Small intestine (tissue), 16 donors: ENCODE measurements at places on chromosomes 5 and 9. TPM values are rescaled to one million over a fixed set of nuclear protein-coding genes. Genes with fewer than 3 reads are reported as not detected.

DNA sequence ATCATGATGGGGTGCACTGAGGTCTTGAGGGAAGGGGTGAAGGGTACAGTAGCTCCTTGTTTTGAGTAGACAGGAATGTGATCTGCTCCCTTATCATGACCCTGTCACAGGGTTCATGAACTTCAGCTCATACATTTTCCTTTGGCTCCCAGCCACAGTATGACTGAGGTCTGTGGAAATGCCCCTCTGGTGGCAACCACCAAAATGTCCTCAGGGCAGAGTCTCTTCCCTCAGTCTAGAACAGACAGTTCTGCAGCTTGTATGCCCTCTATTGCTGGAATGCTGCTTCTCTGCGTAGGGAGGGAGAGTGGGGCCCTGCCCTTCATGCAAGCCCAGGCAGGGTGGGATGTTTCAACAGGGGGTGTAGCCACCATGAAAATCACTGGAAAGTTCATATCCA lies 53.8 kb upstream of the SNCAIP start:
- DNase-seq: no peak

DNA sequence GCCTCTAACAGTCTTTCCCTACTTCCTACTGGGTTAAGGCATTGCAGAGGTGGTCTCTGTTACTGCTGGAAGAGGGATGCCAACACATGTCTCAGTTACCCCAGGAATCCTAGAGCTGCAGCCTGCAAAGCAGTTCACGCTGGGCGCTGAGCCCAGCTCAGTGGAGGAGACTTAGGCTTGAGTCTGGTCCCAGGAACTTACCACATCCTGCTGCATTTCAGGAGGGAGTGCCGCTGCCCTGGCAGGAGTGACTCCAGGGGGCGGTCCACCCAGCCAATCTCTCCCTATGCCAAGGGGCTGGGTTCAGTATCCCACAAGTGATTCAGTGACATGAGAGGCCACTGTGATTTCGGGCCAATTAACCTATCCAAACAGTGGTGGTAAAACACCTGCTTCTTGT lies 7.6 kb downstream of the TTC16 start:
- DNase-seq: no peak

DNA sequence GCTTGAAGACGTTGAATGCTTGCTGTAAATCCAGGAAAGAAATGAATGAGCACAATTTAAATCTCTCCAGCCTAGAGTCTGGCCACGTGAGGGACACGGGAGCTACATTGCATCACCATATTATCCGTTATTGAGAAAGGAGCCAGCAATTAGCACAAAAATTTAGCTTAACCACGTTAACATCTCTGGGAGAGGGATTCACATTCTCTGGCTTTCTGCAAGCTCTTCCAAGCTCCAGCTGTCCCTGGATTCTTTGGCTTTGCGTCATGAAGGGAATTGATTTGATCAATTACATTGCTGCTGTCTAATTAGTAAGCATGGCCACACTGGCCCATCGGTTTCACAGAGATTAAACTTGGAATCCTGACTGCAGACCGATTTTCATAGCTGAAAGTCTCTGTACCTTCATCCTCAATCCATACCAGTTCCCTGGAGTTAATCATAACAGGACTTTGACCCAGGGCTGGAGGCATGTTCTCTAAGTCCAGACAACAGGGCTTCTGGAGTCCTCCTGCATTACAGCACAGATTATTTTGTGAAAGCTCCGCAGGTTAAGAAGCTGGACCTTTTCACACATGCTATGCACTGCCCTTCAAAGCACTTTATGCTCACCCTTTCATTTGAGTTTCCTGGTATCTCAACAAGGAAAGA lies 31.6 kb downstream of the ADRA1B start:
- DNase-seq: peak; percentile 71

- no peak for DNase-seq
Measured at GRCh38 chr9:121206516-121207370, 5.1 kb upstream of the RAB14 start.

- no peak for DNase-seq
Measured at GRCh38 chr5:72845889-72846288, 29.4 kb downstream of the TNPO1 start.

DNA sequence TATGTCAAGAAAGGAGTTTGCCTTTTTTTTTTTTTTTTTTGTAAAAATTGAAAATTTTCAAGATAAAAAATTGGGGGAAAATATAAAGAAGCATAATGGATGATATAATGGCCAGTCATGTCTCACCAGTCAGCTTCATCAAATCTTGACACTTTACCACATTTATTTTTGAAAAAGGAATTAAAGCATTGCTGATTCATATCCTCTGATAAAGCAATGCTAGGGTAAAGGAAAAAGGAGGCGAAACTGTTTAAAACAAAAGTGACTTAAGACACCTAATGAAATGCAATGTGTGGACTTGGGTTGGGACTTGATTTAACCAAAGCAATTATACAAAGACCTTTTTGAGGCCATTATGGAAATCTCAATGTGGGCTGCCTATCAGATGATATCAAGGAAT lies 208.5 kb downstream of the ARHGAP26 start:
- DNase-seq: no peak

GRCh38 chr9:121699571-121700164 lies 48.2 kb downstream of the DAB2IP start:
- no peak for DNase-seq

- no peak for DNase-seq
Measured at GRCh38 chr9:90996154-90997065, 194.8 kb downstream of the SYK start.

DNA sequence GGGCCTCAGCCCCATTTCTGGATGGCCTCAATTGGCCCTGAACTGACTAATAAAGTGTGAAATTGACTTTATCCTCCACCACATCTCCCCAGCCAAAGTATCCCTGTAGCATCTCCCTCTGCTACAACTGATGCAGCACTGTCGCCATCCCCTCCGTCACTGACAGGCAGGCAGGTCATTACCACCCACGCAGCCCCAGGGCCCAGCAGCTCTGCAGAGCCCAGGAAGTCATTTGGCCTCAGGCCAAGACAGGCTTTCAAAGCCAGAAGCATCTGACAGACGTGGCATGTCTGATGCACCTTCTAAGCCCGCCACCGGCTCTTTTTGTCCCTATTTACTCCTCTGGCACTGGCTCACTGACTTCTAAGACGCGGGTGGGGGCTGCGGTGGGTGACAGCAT lies 65.3 kb downstream of the ARHGEF37 start:
- no peak for DNase-seq

GRCh38 chr5:111389390-111390082 lies 122.8 kb downstream of the STARD4 start:
- DNase-seq: no peak

DNA sequence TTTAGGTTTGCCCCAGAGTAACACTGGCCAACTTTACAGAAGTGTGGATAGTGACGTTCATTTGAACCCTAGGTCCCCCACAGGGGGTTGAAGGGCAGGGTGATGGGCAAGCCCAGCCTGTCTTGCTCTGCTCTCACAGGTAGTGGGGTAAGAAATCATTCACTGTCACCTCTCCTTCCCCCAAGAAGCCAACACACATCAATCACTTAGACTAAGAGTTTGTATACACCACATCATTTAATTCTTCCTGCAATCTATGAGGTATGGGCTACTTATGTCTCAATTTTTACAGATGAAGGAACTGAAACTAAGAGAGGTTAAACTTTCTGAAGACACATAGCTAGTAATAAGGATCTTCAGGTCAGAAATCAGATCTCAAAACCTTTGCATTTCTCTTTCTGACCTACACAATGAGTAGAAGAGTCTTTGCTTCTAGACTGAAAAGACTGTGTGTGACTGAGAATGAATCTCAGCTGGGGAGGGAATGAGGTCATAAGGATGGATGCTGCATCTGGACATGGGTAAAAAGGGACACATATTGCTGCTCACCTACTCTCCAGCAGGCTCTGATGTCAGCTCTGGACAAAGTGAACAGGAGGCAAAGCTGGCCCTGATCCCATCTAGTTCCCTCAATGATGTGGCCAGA lies 81.0 kb upstream of the EQTN start:
- no peak for DNase-seq

GRCh38 chr5:23208959-23209431 lies 298.4 kb upstream of the PRDM9 start:
- peak; percentile 21 for DNase-seq

DNA sequence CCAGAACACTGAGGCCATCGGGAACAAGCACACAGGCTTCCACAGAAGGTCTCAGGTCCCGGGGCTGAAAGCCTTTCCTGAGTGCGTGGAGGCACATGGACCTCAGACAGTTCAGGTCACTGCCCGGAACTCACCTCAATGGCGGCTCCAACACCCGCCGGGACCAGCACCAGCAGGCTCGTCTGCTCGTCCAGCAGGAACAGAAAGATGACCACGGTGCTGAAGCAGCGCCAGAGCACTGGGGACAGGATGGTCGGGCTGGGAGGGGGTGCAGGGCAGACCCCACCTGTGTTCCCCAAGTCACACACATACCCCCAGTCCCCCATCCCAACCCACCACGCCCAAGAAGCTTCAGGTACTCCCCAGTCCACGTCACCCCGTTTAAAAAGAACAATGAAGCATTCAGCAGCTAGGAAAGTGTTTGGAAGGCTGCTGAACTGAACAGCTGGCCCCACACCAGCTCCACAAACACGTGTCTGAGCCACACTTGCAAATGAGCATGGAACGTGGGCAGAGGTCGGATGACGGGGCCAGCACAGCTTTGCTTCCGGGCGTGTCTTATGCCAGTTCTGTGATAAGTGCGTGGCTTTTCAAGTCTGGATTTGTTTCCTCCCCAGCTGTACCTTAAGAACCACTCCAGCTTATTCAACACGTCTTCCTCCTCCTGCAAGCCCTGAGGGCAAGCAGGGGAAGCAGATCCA lies 14.6 kb downstream of the CLPTM1L start:
- DNase-seq: peak; percentile 96

DNA sequence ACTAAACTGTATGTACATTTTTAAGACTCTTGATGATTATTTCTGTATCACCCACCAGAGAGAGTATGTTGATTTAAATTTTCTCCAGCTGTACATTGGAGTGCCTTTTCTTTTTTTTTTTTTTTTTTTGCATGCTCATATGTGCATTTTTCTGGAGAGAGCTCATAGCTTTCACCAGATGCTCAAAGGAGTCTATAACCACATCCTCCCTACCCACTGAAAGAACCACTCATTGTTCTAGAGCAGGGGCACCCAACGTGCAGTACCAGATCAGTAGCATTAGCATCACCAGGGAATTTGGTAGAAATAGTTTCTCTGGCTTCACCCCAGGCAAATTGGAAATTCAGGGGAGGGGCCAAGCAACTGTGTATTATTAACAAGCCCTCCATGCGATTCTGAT lies 53.9 kb upstream of the TMEM171 start:
- no peak for DNase-seq

- DNase-seq: peak; percentile 16
Measured at GRCh38 chr5:1840741-1841521, 39.7 kb downstream of the NDUFS6 start.

DNA sequence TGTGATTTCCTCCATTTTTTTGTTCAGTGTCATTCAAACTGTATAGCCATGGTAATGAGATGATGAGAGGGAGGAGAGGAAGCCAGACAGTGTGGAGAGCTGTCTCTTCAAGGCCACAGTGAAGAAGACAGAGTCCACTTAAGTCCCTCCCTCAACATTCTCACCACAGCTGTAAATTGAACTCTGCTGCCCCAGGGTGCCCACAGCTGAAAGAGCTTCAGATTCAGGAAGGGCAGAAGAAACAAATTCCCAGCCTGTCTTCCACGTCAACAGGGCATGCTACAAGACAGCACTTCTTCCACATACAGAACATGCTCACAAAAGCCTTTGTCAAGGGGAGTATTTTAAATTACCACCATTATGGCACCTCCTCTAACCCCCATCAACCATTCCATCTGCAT lies 100.4 kb downstream of the KLHL3 start:
- no peak for DNase-seq

GRCh38 chr9:95762322-95762721 lies 113.2 kb upstream of the ERCC6L2 start:
- no peak for DNase-seq

DNA sequence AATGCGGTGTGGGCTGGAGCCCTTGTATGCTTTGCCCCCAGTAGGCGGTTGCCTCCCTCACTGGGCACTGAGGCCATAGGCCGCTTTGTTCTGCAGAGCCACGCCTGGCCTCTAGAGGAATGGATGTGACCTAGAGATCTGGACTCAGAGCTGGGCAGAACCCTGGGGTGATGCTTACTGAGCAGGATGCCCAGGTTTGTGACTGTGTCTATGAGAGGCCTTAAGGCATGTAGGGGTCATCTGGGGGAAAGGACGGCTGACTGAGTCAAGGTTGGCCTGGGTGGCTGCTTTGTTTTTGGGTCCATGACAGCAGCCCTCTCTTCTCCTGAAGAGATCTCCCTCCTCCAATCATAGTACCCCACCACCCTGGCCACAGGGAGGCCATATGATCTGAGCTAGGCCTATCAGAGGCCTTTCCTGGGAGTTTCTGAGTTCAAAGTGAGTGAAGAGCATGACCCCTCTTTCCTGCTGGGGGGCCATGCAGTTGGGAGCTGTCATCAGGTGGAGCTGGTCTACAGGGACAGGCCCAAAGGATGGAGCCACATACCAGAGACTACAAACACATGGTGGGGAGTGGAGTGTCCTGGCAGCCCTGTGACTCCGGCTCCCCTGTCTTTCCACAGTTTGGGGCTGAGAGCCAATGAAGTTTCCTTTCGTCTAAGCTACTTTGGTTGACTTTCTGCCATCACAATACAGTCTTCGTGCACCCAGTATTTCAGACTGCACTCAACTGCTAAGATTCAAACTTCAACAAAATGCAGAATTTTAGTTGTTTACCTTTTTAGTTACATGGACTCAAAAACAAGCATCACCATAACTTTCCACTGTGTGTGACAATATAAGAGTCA lies 165.4 kb downstream of the AUH start:
- DNase-seq: peak; percentile 35

- no peak for DNase-seq
Measured at GRCh38 chr5:501105-501830, 23.0 kb downstream of the SLC9A3 start.

- DNase-seq: no peak
Measured at GRCh38 chr5:1950708-1951103, 68.0 kb upstream of the IRX4 start.

The LRRC19 gene
- 8.3 TPM for polyA plus RNA-seq

The SLIT3 gene
- polyA plus RNA-seq: 5.5 TPM

The KCNN2 gene
- polyA plus RNA-seq: 0.19 TPM

The PCDHA9 gene
- 0.01 TPM for polyA plus RNA-seq

The FAM78A gene
- polyA plus RNA-seq: 2.1 TPM

The BARHL1 gene
- not detected for polyA plus RNA-seq

The SLC22A4 gene
- polyA plus RNA-seq: 4.2 TPM

The FAM174A gene
- 8.9 TPM for polyA plus RNA-seq

The GDA gene
- polyA plus RNA-seq: 210 TPM

The ELOVL7 gene
- 18.6 TPM for polyA plus RNA-seq
